ENCODE measurements at places on chromosomes 2 and 18.

DNA sequence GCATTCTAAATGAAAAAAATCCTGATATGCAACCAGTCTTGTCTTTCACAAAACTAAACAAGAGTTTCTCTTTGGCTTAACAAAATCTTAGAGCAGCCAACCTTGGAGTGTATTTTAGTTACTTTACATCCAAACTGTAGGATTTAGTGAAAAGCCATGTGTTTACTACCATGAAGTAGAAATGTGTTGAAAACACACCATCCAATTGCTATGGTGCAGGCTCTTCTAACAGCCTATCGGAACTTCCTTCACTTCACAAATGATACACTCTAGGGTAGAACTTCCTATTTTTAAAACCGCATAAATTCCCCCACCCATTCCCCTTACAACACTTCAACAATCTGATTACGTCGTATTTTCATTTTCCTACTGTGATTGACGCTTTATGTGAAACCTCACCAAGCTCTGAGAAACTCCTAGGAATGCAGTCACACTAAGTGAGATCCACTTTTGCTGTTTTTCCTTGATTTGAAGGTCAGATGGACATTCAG, 74.4 kb upstream of the MAP4K4 start:
- H3K27me3 ChIP-seq, result no peaks in the 10 kb centered on the region
- peak overlapping the region; percentile 52 for H3K27ac ChIP-seq
- H3K36me3 ChIP-seq, result peaks cover 2% of the 10 kb centered on the region
- H3K4me1 ChIP-seq, result peaks cover 23% of the 10 kb centered on the region
- H3K4me3 ChIP-seq, result peak overlapping the region; percentile 50
- DNase-seq, result no peak

DNA sequence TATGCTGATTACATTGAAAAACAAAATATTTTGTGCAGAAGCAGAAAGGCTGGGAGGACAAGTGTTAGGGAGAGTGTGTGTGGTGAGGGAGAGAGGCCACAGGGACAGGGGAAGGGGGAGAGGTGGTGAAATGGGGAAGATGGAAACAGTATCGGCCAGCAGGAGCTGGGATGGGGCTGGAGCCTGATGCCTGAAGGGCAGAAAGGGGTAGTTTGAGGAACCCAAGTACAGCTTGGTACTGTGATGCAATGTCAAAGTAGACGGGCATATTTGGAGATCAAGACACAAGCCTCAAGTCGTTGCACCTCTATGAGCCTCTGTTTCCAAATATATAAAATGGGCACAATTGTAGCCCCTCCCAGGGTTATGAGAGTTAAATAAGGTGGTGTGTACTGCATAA, 152.1 kb downstream of the LPIN1 start:
- H3K4me3 ChIP-seq, result no peak overlapping the region
- no peaks in the 10 kb centered on the region for H3K27me3 ChIP-seq
- H3K4me1 ChIP-seq, result no peaks in the 10 kb centered on the region
- DNase-seq, result no peak
- no peak overlapping the region for H3K27ac ChIP-seq

- H3K27me3 ChIP-seq, result peaks cover 8% of the 10 kb centered on the region
- H3K4me1 ChIP-seq, result no peaks in the 10 kb centered on the region
- H3K36me3 ChIP-seq, result no peaks in the 10 kb centered on the region
- no peak overlapping the region for H3K4me3 ChIP-seq
- H3K27ac ChIP-seq, result no peak overlapping the region
Measured at GRCh38 chr18:74534981-74535649, 815 bp downstream of the CNDP1 start.

GRCh38 chr18:76420898-76421684, 74.0 kb downstream of the ZNF516 start:
- H3K36me3 ChIP-seq, result no peaks in the 10 kb centered on the region
- H3K4me1 ChIP-seq, result no peaks in the 10 kb centered on the region
- peaks cover 4% of the 10 kb centered on the region for H3K27me3 ChIP-seq
- no peak for DNase-seq

GRCh38 chr2:204795156-204795555, 249.9 kb downstream of the PARD3B start:
- H3K27ac ChIP-seq, result no peak overlapping the region
- peaks cover 28% of the 10 kb centered on the region for H3K27me3 ChIP-seq
- no peak overlapping the region for H3K4me3 ChIP-seq
- peaks cover 5% of the 10 kb centered on the region for H3K4me1 ChIP-seq
- no peaks in the 10 kb centered on the region for H3K36me3 ChIP-seq

DNA sequence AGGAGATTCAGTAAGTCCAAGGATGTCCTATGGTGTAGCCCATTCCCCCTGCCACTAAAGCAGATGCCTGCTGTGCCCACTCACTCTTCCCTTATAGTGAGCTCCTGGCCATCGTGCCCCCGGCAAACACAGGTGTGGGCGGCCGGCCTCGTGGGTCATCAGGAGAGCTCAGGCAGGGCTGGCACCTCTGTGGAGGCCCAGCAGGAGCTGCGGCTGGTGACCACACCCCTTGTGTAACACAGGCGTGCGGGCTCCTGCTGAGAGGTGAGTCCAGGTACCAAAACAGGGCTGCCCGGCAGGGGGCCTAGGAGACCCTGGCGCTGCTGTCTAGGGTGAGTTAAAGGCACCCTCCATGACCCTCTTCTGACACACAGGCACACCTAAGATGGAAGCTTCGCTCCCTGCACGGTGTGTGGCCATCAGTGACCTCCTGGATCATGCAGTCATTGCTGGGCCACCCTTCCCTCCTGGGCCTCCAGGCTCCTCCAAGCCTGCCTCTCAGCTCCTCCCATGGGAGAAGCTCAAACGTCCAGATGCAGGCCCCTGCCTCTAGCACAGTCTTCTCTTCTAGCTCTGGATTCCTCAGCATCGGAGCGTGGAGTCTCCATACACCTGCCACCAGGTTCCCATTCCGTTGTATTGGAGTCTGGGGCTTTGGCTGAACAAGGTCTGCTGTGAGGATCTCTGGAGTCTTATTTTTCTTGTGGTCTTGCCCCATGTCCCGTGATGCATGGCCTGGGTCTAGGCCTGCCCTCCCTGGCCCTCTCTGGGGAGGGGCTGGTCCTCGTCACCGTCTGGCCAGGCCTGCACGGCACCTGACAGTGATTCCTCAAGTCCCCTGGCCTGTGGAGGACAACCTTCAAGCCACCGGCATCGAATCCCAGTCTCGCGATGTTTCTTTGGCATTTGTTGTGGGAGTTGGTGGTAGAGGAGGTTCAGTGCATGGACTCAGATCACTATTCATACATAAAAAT, 246.9 kb downstream of the ACKR3 start:
- H3K27me3 ChIP-seq, result no peaks in the 10 kb centered on the region
- no peak overlapping the region for H3K4me3 ChIP-seq
- no peak overlapping the region for H3K27ac ChIP-seq
- H3K4me1 ChIP-seq, result no peaks in the 10 kb centered on the region
- DNase-seq, result no peak
- no peaks in the 10 kb centered on the region for H3K36me3 ChIP-seq

DNA sequence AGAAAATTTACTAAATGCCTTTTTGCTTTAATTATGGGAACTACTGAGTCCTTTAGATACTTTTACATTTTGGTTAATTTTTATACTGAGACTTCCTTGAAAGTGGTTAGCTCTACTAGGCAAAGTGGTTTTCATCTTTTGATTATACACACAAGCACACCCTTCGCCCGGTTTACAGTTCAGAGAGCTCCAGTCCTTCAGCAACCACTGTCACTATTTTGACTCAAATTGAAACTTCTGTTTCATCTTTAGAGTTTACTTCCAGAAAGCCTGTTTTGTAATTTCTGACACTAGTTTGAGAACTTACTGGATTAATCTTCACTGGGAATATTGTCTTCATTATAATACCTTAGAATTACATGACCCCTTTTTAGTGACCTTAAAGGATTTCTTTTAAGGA, 140.3 kb upstream of the FOSL2 start:
- H3K27ac ChIP-seq, result peak overlapping the region; percentile 79
- peak; percentile 49 for DNase-seq

- no peak for DNase-seq
- H3K27ac ChIP-seq, result no peak overlapping the region
- no peaks in the 10 kb centered on the region for H3K36me3 ChIP-seq
- no peaks in the 10 kb centered on the region for H3K27me3 ChIP-seq
- no peaks in the 10 kb centered on the region for H3K4me1 ChIP-seq
Measured at GRCh38 chr2:217616936-217617335, 385.9 kb downstream of the TNS1 start.
